GM12864 (cell line): ENCODE measurements at places on chromosomes 6 and 20.
A peak's percentile ranks its signal among the peaks of the same experiment; 100 is the strongest.

DNA sequence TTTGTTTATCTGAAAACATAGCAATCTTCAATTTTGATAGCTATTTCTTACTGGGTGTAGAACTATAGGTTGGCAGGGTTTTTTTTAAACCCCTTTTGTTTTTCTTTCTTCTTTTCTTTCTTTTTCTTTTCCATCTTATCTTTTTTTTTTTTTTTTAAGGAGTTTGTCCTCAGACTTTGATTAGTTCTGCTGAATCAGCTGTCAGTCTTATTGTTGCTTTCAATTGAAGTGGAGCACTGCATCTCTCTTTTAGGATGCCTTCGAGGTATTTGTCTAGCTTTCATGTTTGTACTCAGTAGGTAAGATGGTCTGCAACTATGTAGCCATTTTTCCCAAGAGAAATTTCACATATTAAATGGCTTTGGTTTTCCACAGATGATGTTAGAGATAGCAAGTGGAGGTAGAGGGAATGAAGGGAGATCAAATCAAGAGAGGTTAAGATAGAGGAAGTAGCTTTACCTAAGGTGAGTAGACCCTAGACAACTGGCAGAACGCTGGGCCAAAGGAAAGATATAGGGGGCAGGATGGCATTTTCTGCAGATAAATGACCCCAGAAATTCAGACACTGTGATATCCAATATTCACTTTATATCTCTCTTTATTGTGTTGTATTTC, 137.1 kb downstream of the BCAS1 start:
- DNase-seq = no peak

GRCh38 chr6:19086480-19086879, 699.3 kb downstream of the RNF144B start:
- no peak for DNase-seq

DNA sequence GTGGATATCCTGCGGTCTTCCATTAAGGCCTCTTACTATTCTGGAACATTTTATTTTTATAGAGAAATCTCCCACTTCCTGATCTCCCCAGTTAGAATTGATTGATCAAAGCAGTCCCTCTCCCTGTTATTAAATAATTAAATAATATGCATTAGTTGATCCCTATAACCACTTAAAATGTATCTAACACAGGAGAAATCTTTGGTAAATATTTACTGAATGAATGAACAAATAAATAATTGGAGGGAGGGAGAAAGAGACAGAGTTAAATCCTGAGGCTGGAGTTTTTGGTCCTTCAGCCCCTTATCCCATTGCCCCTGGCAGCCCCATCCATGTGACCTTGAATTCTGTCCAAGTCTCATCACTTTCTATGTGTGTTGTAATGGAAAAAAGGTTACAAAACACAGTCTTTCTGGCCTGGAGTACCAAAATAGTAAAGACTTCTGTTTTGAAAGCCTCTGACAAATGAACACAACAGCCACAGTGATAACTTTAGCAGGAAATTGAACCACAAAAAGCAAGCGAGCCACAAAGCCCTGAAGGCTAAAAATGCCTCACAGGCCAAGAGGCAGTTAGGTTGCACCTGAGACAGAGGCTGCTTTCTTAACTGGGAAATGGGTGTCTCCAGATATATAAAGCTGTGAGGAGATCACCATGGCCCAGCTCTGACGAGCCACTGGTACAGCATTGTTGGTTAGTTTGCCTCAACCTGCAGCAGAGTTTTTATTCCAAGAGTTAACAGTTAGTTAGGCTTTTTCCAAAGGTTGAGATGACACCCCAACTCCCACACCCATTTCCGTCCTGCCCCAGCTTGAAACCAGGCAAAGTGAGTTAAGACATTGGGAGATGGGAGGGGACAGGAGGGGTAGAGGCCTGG, 11.3 kb downstream of the NT5E start:
- DNase-seq = peak; percentile 41

- DNase-seq = no peak
Observed at GRCh38 chr6:121135425-121135824, 198.9 kb downstream of the TBC1D32 start.

DNA sequence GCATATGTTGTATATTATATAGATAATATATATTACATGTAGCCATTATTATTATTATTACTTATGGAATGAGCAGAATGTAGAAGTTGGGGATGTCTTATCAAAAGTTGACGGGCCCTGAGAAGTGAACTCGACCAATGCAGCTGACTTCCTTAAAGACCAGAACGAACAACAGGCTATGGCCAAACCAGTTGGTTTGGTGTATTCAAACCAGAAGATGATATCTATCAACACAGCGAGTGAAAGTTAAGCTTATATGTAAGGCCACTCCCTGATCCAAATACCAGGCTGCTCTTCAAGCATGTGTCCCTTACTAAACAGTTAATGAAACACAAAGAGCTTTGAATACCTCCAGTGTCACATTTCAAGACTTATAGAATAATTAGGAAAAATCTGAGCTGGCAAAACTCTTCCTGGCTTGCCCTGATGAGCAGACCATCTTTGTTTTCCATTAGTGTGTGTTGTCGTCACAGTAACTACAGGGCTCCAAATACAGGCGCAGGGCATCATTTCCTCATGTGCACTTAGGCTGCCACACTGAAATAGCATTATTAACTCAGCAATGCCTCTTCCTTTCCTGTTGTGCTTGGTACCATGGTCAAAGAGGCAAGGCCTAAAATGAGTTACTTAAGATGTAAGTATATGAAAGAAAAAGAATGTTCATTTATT, 6.6 kb downstream of the FILIP1 start:
- DNase-seq = no peak

DNA sequence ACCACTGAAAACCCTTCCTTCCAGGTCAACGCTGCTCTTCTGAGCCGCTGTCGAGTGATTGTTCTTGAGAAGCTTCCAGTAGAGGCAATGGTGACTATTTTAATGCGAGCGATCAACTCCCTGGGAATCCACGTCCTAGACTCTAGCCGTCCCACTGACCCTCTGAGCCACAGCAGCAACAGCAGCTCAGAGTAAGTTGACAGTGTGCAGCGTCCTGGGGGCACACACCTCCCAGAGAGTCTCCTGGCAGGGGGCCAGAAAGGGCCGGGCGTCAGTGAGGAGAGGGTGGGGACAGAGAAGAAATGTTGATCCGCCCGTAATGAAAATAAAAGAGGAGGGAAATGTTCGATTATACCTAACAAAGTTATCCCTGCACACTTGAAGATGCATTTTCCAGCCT, 5.0 kb downstream of the WRNIP1 start:
- no peak for DNase-seq

- DNase-seq = no peak
Observed at GRCh38 chr20:37630166-37630565, 63.7 kb upstream of the CTNNBL1 start.

GRCh38 chr6:89037141-89037900, 43.2 kb upstream of the PNRC1 start:
- DNase-seq = no peak

GRCh38 chr6:373773-374724, 17.5 kb upstream of the IRF4 start:
- no peak for DNase-seq

- no peak for DNase-seq
Observed at GRCh38 chr20:33693741-33694638, 7.8 kb upstream of the E2F1 start.

DNA sequence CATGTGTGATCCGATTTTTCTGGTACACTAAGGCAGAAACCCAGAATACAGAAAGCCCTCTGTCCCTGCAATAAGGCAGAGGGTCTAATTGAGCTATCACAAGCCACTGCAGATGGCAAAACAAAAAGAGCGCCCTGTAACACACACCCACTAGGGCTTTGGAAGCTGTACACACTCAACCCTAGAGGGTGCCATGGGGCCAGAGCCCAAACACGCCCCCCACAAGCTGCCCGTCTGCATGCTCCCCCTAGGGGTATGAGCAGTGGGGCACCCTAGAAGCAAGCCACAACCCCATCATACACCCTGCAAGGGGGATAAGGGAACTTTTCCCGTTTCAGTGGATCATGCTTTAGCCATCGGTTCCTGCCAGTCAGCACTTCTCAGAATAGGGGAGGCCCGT, 62.2 kb upstream of the PDE10A start:
- DNase-seq = no peak

DNA sequence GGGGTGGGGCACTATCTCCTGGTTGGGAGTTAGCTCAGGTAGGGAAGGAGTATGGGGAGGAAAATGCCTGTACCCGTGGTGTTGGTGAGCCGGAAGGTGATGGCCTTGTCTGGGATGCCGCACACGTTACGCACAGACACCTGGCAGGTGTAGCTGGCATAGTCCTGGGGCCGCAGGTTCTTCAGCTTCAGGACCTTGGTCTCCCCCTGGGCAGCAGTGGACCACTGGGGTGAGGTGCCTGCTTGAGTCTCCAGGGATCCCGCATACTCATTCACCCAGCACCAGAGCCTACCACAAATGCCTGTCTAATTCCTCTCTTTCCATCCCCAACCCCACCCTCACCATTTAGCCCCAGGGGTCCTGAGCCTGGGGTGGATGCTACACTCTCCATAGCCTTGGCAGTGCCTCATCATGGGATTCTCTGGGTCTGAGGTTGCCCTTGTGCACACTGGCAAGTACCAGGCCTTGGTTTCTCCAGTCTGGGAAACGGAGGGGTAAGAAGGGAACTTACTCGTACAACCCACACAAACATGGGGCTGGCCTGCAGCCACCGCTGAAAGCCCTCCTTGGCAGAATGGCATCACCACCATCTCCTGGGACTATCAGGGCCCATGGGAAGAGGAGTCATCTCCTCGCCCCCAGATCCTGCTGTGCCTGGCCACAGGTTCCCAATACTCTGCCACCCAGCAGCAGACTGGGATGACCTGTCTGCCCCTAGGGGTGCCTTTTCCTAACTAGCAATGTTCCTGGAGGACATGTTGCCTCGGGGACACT, 42.8 kb downstream of the MDGA1 start:
- DNase-seq = no peak

DNA sequence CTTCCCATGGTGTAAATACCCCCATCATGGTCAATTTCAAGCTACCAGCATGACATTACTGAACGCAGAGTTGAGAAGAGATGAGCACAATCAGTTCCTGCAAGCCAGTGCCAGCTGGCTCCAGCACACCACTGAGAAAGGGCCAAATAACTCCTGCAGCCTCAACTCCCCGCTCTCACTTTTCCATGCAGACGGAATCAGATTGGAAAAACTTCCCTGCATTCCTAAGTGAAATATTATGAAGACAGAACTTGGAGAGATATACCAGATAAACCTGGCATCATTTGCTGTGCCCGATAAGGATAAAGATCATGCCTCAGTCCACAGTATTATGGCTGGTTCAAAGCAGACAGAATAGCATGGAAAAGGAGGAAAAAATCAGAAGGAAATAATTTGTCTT, 56.7 kb downstream of the FILIP1 start:
- no peak for DNase-seq

- no peak for DNase-seq
Observed at GRCh38 chr20:46303176-46303956, 4.9 kb downstream of the CDH22 start.

DNA sequence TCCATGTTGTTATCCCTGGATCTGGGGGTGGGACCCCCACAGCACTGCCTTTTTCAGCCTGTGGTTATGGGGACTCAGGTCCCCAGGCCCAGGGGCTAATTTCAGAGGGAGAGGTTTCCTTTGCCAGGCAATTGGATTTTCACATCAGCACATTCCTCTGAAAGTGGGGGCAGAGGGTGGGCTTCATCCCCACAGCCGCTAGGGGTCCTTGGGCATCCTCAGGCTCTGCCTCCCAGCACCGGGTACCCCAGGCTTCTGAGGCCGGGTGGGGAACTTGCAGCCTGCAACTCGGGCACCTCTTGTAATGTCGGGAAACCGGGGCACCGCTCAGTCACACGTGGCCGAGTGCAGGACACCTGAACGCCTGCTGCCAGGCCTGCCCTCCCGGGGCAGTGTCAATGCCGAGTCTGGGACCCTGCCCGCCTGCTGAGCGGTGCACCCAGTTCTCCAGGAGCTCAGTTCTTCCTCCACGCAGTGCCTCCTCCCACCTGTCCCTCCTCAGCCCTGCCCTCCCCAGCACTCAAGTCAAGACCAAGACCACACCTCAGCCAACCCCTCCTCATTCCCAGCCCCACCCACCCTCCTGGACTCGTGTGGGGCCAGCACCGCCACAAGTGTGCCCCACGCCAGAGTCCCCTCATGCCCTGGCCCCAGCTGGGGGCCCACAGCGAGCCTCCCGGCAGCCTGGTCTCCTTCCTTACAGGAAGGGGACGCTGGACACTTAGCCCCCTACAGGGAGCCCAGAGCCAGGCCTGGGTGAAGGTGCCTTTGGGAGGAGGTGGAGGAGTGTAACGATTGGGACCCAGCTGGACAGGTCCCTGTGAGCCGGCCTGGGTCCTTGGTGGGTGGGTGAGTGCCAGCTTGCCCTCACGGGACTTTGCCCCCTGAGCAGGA, 8.8 kb upstream of the CHRNA4 start:
- DNase-seq = no peak

GRCh38 chr6:24907919-24908649, 27.7 kb downstream of the RIPOR2 start:
- DNase-seq = no peak

- no peak for DNase-seq
Observed at GRCh38 chr6:48369100-48369499, 258.1 kb upstream of the PTCHD4 start.

GRCh38 chr20:64077094-64077493, 2.2 kb downstream of the RGS19 start:
- DNase-seq = no peak

DNA sequence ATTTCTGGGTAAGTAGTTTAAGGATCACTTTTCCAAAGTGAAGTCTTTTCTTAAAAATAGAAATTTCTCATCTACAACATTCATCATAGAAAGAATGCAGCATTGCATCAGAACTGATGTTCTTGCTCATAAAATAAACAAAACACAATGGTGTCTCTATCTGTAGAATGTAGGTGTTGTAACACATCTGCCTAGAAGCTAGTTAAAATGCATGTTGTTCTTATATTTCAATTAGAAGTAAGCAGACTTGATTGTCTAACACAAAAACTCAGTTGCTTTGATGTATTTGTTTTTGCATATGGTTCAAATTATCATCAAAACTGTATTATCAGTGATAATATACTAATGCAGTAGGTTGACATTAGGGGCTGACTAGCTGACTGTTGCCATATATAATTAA, 654.7 kb upstream of the FLRT3 start:
- DNase-seq = no peak

DNA sequence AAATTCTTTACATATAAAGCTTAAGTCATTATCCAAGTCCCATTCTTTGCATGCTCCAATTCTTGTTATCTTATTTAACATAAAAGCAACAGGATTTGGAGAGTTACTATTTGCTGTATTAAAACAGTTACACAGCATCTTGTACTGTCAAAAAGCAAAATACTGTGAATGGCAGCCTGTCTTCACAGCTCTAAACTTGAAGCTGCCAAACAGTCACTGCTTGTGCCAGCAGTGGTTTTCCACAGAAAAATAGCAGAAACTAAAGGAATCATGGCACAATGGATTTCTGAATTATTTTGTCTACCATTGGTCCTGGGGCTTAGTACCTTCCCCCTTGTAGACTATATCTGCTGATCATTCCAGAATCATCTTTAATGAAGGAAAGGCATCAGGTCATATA, 107.5 kb downstream of the SESN1 start:
- no peak for DNase-seq
